ENCODE measurements at places on chromosomes 7 and 10.

GRCh38 chr7:135083005-135083404, 64.9 kb upstream of the TMEM140 start:
- no peak for DNase-seq

DNA sequence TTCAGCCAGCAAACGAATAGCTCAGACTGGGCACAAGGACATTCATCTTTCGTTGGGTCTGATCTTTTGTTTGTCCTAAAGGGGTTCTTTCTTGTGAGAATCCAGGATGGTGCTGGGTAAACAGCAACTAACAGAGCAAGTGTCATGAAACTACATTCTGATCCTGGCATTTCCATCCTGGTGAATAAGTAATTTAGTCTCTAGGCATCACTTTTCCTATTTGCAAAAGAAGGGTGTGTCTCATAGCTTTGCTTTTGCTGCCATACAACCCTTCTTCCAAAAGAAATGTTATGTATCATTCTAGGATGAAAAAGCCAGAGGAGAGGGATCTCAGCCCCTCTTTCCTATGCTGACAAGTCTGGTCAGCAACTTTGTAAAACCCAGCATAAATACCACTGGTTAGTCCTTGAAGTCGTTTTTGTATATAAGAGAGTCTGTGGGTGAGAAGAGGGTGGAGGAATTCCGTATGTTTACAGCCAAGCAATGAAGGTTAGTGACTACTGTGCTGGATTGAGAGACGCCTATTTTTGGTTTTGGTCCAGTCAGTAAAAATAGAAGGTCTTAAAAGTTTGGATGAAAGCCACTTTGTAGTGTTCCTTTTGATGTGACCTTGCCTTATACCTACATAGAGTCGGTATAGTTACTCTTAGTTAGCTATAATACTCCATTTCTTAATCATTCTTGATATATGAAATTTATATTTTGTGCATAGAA, 88.4 kb upstream of the SLC25A13 start:
- DNase-seq: no peak

- DNase-seq: no peak
These were observed 386.5 kb upstream of the MKI67 start for GRCh38 chr10:128512767-128513166.

DNA sequence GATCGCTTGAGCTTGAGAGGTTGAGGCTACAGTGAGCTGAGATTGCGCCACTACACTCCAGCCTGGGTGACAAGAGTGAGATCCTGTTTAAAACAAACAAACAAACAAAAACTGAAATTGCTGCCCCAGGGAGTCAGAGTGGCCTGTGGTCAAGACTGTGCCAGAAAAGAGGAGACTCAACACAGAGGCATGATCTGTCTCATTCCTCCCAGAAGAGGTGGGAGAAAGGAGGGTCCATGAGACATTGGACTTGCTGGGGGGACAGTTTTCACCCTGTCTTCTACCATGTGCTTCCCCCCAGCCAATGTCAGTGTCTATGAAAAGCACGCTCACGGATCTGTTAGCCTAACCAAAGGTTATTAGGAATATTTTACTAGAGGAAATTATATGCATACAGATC, 3.2 kb downstream of the ZNF853 start:
- DNase-seq: no peak

- no peak for DNase-seq
These were observed 85.9 kb downstream of the CDK6 start for GRCh38 chr7:92750447-92750839.

GRCh38 chr7:107242267-107242666, 73.5 kb downstream of the HBP1 start:
- DNase-seq: no peak

- DNase-seq: no peak
These were observed 10.2 kb downstream of the CPA1 start for GRCh38 chr7:130390486-130390885.

GRCh38 chr10:96767611-96768010, 47.3 kb upstream of the PIK3AP1 start:
- no peak for DNase-seq

DNA sequence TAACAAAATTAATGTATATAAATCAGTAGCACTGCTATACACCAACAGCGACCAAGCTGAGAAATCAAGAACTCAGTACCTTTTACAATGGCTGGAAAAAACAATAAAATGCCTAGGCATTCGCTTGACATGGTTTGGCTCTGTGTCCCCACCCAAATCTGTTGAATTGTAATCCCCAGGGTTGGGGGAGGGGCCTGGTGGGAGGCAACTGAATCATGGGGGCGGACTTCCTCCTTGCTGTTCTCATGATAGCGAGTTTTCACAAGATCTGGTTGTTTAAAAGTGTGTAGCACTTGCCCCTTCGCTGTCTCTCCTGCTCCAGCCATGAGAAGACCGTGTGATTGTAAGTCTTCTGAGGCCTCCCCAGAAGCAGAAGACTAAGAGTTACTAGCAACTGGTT, 8.6 kb downstream of the ZNF786 start:
- no peak for DNase-seq

DNA sequence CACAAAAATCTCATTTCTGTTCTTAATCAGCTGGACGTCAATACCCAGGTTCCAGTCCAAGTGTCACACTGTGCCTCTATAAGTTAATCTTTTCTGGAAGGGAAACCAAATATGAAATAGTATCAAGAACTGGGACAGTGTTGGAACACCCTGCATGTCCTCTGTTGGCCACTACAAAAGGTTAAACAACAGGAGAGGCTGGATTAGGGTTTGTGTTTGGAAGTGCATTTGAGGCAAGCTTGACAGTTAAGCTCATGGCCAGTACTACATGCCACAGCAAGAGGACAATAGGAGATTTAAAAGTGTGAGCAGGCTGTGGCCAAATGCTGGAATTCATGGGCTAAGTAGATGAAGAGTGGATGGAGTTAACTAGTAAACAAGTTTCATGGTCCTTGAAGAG, 751.5 kb downstream of the AUTS2 start:
- no peak for DNase-seq

GRCh38 chr10:111578076-111578475, 501.2 kb downstream of the ADRA2A start:
- no peak for DNase-seq

GRCh38 chr7:55187701-55188491, 169.1 kb downstream of the EGFR start:
- no peak for DNase-seq

GRCh38 chr7:105830405-105831301, 45.7 kb downstream of the ATXN7L1 start:
- no peak for DNase-seq

DNA sequence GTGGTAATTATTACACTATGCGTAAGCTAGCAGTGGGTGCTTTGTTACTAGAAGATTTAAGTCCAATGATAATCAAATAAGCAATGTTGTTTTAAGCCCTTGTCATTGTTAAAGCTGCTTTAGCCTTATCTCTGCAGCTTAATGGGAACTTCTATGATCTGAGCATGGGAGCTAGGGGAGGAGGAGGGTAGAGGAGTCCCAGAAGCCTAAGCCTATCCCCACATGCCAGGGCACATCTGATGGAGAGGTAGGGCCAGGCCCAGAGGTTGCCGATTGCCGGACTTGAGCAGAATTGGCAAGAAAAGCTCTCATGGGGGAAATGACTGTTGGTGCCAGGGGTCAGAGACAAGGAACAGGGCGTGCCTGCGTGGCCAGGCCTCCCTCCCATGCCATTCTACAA, 13.4 kb downstream of the CUBN start:
- no peak for DNase-seq

GRCh38 chr10:108496106-108496505, 1331.6 kb upstream of the SORCS1 start:
- no peak for DNase-seq

Data from urinary bladder (tissue), 4 donors.